AG04449 (cell line): ENCODE measurements at places on chromosomes 2 and 18.

- DNase-seq: no peak
Observed at GRCh38 chr18:12233378-12233777, 20.8 kb upstream of the CIDEA start.

GRCh38 chr18:59810183-59810582 is 89.6 kb upstream of the PMAIP1 start:
- DNase-seq: no peak

GRCh38 chr2:230694241-230694640 is 18.4 kb upstream of the CAB39 start:
- DNase-seq: no peak

DNA sequence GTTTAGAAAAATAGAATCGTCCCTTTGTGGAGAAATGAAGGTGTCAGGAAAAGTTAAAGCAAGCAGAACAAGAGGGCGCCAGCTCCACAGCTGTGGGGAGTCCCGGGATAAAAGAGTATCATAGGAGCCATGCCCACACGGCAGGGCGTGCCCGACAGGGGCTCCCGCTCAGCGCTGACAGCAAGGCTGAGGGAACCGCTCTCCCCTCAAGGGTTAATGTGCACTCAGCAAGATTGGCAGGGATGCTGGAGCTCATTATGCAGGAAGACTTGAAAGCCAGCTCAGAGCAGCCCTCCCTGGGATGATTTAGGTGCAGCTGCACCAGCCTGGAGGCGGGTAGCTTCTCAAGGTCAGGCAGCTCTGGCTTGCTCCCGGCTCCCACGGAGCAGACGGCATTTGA is 500.2 kb downstream of the EIPR1 start:
- DNase-seq: no peak

DNA sequence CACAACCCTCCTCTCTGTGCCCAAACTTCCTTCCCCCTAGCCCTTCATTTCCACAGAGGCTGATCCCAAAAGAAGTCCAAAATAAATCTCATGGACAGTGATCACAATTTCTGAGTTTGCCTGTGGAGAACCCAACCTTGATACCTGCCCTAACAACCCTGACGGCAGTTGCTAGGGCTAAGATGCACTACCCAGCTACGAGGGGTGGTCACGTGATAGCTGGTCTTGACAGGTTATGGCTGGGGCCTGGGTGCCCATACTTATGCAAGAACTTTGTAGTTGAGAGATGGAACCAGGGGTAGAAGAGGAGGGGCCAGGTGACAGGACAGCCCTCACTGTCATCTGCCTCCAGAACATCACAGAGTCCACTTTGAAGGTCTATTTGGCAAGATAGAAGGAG is 147.9 kb downstream of the AKAIN1 start:
- no peak for DNase-seq

DNA sequence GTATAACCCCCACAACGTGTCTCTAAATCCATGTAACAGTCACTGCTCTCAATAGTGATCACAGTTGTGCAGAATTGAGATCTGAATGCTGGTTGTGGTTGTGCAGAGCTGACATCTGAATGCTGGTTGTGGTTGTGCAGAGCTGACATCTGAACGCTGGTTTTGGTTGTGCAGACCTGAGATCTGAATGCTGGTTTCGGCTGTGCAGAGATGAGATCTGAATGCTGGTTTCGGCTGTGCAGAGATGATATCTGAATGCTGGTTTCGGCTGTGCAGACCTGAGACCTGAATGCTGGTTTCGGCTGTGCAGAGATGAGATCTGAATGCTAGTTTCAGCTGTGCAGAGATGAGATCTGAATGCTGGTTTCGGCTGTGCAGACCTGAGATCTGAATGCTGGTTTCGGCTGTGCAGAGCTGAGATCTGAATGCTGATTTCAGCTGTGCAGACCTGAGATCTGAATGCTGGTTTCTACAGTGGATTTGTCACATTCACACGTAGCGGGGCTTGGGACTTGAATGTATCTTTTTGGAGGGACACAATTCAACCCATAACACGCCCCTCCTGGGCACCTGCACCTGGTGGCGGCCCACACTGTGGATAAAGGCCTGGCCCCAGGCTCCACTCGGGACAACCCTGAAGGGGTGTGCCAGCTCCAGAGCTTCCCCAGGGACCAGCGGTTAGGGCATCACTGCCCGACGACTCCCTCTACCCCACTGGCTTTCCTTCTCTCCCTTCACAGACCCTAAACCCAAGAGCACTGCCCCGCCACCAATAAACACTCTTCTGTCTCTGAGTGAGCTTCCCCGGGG is 51.1 kb upstream of the SLC66A3 start:
- no peak for DNase-seq

DNA sequence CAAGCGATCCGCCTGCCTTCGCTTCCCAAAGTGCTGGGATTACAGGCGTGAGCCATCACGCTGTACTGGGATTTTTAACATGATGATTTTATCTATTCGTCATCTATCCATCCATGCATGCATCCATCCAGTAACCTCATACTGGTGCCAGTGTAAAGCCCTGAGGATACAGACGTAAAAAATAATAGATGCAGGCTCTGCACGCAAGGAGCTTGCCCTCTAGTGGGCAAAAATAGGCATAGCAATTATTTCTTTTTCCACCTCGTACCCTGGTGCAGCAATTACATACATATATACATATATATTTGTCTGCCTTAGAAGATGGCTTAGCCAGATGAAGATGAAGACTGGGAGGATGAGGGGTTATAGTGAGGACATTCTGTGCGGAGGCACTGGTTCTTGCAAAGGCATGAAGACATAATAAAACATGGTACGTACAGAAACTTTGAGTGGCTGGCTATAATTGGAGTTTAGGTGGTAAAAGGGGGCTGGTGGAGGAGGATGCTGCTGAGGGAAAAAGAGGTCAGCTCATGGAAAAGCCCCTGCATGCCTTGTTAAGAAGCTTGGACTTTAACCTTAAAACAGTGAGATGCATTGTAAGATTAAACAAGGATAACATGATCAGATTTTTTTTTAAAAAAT is 19.6 kb upstream of the RPIA start:
- no peak for DNase-seq

GRCh38 chr2:6960659-6961058 is 43.4 kb downstream of the RNF144A start:
- no peak for DNase-seq

GRCh38 chr2:85712336-85712735 is 18.2 kb downstream of the GNLY start:
- DNase-seq: no peak

DNA sequence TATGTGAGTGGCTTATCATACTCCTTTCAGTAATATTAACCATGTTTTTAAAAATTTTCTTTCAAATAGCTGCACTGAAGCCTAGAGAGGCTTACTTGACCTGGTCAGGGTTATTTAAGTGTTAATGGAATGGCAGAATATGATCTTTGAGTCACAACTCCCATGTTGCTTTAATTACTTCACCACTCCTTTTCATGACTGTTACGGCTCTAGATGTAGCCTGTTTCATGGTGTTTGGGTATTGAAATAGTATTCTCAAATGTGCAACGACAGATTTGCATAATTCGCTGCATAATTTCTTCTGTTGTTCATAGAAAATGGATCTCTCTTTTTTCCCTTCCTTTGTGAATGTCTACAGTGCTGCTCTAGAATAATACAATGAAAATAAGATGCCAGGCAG is 51.6 kb upstream of the PLA2R1 start:
- DNase-seq: no peak

GRCh38 chr2:237694415-237695194 is 67.2 kb downstream of the LRRFIP1 start:
- no peak for DNase-seq

DNA sequence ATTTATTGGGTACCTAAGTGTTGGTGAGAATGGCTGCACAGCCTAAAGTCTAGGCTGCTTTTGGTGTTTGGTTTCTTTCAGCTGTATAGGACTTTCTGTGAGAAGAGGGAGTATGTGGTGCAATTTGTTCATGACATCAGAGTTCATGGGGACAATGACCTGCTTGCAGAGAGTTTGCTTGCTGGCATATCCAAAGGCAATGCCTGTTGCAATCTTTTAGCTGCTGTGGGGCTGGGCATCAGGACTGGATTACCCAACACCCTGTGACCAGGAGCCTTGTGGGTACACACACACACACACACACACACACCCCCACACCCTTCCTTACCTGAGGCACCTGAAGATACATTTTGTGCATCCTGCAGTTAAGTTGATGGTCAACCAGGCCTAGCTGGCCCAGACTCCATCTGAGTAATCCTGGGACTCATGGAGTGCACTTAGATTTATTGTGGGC is 68.4 kb downstream of the LIPG start:
- DNase-seq: no peak

GRCh38 chr18:24601585-24601984 is 141.1 kb downstream of the HRH4 start:
- DNase-seq: no peak

DNA sequence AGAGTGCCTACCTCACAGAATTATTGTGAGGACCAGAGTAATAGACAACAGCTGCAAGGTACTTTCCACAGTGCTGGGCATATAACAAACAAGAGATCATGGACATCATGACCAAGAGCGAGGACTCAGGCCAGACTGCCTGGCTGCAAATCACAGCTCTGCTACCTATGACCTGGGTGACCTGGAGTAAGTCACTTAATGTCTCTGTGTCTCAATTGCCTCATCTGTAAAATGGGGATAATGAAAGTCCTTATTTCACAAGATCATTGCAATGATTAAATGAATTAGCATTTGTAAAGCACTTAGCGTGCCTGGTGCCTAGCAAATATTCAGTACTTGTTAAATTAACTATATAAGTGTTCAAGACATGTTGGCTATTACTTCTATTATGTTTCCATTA is 59.7 kb downstream of the PRKCE start:
- DNase-seq: no peak
